ENCODE measurements at places on chromosomes 12 and 14.
A peak's percentile ranks its signal among the peaks of the same experiment; 100 is the strongest.

- DNase-seq, result peak; percentile 60
These were observed 4.3 kb downstream of the DEGS2 start for GRCh38 chr14:100155049-100155621.

GRCh38 chr12:62684570-62685295, 218.1 kb downstream of the MON2 start:
- DNase-seq, result no peak

GRCh38 chr14:85090681-85091080, 439.3 kb upstream of the FLRT2 start:
- no peak for DNase-seq

- no peak for DNase-seq
These were observed 45.3 kb downstream of the WASHC3 start for GRCh38 chr12:102016472-102016871.

DNA sequence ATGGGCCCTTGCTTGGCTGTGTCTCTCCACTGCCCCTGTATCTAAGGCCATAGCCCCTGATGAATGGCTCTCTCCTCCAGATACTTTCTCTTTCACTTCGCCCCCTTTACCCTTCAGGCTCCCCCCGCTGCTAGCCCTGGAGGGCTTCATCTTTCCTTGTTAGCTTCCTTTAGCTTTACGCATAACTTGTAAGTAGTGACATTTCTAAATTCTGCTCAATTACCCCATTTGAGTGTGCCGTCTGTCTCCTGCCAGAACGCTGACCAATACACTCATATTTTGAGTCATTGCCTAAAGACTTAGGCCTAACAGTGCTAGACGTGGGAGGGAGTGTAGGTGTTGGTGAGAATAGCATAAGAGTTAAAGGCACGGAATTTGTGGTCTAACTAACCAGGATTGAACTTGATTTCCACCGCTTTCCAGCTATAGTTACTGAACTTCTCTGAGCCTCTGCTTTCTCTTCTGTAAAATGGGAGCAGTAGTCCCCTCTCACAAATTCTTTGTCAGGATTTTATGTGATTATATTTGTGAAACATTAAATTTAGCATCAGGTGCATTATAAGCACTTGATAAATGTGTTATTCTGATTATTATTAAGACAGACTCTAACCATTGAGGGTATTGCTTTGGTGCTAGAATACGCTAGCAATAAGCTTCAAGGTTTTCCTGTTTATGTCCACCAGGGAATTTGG, 129.3 kb downstream of the ZFP36L1 start:
- peak; percentile 46 for DNase-seq

DNA sequence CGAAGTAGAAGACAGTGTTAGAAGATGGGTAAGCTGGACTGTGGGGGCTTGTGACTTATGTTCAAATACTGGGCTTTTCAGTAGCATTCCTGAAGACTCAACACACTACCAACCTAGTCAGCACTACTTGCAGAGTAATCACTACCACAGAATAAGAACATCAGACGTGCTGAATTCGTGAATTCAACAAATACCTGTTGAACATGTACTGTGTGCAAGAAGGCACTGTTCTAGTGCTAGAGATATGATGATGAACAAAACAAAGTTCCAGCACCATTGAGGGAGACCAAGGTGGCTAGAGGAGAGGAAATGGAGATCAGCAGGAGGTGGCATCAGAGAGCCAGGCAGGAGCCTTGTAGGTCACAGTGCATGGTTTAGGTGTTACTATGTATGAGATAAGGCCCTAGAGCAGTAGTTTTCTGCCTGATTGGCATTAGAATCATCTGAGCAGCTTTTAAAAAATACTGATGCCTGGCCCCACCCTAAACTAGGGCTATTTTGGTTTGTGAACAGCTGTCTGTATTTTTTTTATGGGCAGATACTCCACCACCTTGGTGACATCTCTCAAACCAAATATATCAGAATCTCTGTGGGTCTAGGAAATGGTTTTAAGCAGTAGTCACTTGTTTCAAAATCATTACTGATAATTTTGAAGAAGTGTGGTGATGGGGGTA, 26.8 kb downstream of the FERMT2 start:
- DNase-seq, result peak; percentile 31

GRCh38 chr12:52090291-52090690, 10.8 kb downstream of the SMIM41 start:
- DNase-seq, result no peak

GRCh38 chr14:86237733-86238132, 707.8 kb downstream of the FLRT2 start:
- no peak for DNase-seq

DNA sequence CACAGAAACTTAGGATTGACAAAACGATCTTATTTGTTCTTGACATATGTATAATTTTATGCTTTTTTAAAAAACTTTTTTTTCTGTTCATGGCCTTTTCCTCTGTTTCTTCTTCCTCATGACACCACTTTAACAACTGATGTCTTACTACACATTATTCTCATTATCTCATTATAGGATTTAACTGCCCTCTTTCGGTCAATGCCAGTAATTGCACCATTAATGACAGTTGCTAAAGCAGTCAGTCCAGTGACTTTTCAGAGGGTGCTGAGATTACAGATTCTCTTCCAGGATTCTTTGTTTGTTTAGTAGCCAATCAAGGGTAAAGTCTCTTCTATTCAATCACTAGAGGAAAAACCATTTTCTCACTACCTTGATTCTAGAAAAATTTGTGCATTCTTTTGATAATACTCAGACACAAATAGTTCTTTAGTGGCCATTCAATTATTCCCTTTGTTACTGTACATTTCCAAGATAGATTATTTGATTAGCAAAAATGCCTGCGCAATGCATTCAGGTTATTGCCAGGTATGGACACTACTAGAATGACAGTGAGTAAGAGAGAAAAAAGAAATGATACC, 50.1 kb downstream of the KLRG1 start:
- DNase-seq, result no peak

- no peak for DNase-seq
These were observed 142.8 kb upstream of the FLRT2 start for GRCh38 chr14:85387181-85387580.

DNA sequence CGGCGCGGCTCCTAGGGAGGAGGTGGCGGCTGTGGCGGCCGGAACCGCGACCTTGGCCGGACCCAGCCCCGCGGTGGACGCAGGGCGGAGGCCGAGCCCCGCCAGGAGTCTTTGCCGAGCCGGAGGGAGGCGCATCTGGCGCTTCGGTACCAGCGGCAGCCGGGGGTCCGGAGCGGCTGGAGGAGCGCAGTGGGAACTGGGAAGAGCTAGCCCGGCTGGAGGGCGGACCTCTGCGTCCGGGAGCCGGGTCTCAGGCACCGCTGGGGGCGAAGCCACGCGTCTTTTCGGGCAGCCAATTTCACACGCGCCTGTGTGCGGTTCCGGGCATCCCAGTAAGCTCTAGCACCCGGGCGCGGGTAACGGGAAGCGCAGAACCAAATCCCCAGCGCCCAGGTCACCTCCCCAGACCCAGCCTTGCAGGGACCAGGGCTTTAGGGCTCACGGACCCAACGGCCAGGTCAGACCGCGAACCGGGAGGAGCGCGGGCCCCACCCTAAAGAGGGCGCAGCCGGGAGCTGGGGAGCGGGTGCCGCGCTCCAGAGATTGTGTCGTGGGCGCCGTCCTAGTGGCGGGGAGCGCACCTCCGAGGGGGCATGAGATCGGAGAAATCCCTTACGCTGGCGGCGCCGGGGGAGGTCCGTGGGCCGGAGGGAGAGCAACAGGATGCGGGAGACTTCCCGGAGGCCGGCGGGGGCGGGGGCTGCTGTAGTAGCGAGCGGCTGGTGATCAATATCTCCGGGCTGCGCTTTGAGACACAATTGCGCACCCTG, 89.4 kb downstream of the GALNT8 start:
- DNase-seq, result peak; percentile 38

DNA sequence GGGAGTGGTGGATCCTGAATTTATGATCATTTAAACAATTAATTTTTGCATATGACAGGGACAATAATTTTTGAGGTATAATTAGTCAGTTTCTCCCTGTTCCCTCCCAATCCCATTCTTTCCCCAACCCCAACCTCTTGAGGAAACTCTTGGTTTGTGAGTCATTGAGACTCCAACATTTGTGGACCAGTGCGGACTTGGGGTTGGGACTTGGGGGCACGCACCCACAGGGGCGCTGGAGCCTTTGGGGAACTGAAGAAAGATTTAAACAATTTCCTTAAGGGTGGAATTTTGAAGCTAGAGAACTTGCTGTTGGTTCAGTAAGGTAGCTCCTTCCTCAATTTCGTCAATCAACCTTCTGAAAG, 17.4 kb upstream of the PTGR2 start:
- no peak for DNase-seq

DNA sequence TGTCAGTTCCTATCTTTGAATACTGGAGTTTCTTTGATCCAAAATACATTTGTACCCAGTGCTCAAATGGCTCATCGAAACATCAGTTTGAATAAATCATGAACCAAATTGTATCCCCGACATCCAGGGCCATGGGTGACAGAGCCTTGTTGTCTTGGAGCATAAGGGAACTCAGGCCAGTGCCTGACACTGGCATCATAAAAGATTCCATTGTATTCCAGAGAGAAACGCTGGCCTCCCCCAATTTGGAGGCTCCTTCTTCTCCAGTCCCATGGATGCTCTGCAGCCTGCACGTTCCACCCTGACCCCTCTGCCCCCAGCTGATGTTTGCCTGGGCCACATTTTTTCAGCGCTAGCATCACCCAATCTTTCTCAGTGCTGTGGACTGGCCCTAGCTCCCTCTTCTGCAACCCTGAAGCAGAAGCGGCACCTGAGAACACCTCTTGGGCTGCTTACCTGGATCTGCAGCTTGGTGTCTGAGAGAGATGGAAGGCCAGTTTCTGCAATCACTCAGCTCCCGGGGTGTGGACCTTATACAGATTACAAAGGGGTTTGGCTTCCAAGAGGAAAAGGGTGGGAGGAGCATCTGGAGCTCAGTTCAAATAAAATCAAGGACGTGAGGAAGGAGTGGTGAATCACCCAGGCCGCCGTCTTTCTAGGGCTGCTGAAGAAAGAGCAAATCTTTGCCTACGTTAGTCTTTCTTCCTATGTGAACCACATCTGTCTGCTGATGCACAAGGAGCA, at the start of gene RNASE1:
Gene RNASE1 (minus strand): TSS at position 504 of the 744 bp plus-strand sequence. CDS start 776 bp downstream, outside the sequence.
- DNase-seq, result no peak

- DNase-seq, result no peak
These were observed 319.2 kb downstream of the DPF3 start for GRCh38 chr14:72574715-72575114.

DNA sequence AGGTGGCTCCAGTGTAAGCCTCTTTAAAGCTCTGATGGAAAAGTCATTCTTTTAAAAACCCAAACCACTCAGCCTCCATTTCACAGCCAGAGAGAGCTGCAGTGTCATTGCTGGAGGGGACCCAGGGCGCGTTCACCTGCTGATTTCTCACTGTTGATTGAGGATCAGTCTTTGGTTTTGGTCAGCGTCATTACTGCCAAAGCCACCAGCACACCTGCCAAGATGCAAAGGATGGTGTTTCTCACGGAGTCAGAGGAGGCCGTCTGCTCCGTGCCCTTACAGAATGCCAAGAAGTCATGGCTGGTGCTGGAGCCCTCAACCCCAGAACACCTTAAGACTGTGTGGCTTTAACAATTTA, 32.8 kb upstream of the BATF start:
- no peak for DNase-seq

DNA sequence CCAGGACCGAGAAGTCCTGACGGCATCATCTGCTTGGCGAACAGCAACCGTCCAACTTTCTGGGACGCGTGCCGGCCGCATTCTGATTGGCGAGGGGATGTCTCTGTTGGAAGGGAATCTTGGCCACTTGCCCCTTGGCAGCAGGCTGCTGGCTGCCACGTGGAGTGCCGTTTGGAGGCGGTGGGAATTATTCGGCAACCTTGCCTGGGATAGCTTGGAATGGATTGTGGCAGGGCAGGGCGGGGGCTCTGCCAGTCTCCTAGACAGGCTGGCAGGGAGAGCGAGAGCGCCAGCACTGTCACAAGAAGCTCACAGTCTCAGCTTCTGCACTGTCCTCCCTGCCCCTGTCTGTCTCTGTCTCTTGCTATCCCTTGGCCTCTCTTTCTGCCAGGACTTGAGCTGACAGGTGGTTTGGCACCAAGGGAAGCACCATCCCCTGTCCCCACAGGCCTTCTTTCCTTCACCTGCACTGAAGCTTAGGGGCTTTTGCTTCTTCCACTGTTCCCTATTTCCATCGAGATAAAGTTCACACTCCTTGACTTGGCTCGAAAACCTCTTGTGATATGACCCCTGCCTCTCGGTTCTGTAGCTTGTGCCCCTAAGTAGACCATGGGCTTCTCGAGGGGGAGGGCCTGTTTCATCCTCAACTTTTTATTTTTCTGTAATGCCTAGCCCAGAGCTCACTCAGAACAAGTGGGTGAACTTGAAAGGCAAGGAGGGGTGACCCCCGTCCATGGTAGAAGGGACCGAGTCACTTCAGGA, 201.9 kb downstream of the PHETA1 start:
- no peak for DNase-seq

DNA sequence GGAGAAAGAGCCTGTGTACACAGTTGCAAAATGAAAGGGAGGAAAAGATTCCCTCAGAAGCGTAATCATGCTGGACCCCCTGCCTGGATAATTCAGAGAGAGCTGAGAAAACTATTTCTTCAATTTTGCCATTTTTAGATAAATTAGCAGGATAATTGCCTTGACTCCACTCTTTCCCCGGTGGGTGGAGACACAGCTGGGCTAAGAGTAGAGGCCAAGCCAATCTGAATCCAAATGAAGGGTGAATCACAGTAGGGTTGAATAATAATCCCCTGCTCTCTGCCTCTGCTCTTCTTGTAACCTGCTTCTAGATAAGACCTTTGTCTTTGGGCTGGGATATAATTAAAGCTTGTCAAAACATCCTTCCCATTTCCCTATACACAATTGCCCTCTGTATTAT, 150.1 kb downstream of the CAPZA3 start:
- DNase-seq, result no peak

DNA sequence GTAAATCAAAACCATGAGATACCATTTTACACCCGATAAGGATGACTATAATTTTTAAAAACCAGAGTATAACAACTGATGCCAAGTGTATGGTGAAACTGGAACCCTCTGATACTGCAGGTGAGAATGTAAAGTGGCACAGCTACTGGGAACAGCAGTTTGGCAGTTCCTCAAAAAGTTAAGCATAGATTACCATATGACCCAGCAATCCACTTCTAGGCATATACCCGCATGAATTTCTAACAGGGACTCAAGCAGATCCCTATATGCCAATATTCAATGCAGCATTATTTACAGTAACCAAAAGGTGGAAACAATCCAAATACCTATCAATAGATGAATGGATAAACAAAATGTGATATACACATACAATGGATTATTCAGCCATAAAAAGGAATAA, 57.4 kb downstream of the BAZ1A start:
- DNase-seq, result no peak

DNA sequence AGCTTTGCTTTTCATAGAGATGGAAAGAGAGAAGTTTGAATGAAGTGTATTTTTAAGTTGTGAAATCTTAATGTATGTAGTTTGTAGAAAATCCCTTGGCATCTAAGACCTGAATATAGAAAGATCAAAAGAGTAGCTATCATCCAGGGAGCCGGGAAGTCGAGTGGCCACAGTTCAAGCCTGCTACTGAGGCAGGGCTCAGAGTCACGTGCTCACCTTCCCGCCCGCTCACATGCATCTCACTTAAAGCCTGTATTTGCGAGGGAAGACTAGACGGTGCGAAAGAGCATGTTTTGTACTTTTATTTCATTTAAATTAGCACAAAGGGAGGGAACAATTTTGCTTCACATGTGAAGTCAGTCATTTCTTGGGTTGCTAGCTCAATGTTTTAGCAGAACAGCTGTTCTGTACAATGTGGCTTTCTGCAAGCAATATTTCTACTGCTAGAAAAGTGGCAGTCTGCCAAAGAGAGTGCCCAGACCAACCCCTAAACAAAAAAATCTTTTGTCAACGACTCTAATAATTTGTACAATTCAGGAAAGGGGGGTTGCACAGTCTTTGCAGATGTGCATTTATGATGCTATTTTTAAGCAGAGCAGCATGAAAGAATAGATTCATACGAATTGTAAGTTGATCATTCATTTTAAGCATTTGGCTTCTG, 290.7 kb downstream of the NPAS3 start:
- no peak for DNase-seq

Measured in activated naive CD4-positive, alpha-beta T cell treated with anti-CD3 and anti-CD28 coated beads for 36 hours (primary cell).